ENCODE measurements at places on chromosomes 12 and 14.

DNA sequence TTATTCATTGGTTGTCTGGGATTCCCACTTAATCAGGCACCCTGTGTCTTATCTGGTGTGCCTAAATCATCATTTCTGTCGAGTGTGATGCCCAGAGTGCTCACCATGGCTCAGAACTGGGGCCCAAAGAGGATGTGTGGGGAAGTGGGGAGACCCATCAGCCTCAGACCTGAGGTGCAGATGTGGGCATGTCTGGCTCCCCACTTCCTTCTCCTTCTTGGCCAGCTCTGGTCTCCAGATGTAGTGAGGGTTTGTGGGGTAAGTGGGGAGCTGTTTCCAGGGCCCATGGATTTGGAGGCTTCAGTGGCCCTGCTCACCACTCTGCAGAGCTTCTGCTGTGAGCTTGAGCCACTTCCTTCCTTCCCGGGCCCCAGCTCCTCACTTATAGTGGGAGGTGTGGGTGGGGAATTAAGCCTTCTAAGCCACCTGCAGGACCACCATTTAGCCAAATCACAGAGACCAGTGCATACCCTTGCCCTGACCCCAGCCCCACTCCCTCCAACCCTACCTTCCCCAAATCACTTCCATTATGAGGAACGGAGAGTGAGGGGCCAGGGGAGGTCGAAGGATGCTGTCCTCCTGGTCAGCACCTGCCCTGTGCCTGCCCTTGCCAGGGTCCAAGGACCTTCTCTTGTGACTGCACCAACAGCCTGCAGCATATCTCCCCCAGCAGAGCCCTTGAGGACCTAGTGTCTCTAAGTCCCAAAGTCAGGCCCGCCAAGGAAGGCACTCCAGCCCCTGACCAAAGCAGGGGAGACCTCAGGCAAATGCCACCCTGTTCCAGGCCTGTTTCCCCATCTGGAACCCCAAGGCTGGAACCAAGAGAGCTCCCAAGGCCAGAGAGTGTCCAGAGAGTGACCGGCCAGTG is 278.2 kb upstream of the RTL1 start:
- DNase-seq, result no peak

- no peak for DNase-seq
Observed at GRCh38 chr14:98956661-98957060, 315.3 kb downstream of the BCL11B start.

DNA sequence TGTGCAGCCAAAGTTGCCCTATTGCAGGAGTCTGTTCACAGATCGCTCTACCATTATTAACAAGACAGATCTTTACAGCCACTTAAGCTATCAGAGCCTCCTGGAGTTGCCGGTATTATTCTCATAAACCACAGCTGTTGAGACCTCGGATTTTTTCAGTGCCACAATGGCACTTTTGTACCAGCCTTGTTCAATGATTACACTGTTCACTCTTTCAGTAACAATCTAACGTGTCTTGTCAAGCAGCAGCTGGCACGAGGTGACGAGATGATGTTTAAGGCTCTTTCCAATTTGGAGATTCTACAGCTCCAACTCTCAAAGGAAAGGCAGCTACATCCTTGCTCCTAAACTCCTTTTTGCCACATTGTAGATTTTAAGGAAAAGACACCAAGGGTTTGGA is 30.7 kb downstream of the LRIG3 start:
- DNase-seq, result no peak

DNA sequence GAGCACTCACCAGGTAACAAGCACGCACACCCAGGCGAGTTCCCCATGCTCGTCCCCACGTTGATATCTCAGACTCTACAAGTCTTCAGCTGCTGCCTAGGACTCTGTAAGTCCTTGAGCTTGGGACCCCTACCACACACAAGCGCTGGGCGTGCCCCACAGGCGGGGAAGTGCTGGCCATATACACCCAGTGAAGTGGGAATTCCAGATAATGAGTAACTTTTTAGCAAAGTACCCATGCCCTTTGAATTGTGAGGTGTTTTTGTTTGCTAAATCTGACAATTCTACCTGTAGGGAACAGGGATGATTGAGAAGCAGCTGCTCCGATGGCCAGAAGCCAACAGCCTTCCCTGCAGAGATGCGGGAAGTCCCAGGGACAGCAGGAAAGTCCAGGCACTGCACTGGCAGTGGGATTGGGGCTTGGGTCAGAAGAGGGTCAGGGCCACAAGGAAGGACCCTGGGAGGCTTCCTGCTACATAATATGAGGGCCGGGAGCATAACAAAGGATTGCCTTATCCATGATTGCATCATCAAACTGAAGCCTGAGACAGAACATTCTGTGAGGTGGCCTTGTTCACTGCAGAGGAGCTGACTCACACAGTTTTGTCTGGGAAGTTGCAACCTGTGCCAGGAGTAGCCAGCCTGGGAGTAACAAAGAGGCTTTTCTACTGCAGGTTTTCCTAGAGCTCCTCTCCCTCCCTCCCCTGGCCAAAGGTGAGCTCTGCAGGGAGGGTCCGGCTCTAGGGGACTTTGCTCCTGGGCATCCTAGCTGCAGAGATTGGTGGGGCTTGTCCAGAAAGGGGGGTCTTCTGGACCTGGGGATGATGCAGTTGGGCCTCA is 13.2 kb upstream of the SERPINA3 start:
- no peak for DNase-seq

DNA sequence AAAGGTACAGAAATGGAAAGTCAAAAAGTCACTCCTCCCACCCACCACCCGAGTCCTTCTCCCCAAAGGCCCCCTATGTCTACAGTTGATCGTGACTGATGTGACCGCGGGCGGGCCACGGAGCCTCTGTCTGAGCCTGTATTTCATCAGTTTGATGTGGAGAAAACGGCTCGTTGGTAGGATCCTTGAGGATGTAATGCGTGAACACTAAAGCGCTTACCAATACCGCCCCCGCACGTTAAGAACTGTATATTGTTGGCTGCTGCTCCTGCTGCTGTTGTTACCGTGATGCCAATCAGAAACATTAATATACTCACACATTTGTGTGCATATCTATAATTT is 24.6 kb upstream of the UBC start:
- no peak for DNase-seq

GRCh38 chr12:5796171-5796958 is 148.7 kb downstream of the ANO2 start:
- DNase-seq, result no peak

Data from stimulated activated naive CD4-positive, alpha-beta T cell treated with Interleukin-2 at 50 U/mL for 16 hours (primary cell).